ENCODE measurements at places on chromosomes 3 and 15. TPM values are rescaled to one million over a fixed set of nuclear protein-coding genes. Genes with fewer than 3 reads are reported as not detected.

- DNase-seq, result no peak
These were observed 261.0 kb downstream of the ROBO1 start for GRCh38 chr3:79506751-79507150.

DNA sequence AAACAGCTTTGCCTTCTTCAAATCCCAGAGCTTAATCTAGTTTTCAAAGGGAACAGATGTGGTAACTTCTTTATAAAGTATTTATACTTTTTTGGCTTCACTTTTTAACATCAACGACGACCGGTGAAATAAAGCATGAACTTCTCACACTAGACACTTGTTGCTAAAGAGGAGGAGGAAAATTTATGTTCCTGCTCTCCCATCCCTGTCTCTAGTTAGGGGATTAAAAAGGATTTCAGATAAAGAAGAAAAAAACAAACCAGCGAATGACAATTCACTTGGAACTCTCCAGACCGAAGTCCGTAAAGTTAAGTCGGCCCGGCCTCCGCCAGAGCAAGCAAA, 672 bp downstream of the NEDD4 start:
- no peak for DNase-seq

GRCh38 chr3:35241236-35241635, 398.1 kb upstream of the ARPP21 start:
- DNase-seq, result no peak

DNA sequence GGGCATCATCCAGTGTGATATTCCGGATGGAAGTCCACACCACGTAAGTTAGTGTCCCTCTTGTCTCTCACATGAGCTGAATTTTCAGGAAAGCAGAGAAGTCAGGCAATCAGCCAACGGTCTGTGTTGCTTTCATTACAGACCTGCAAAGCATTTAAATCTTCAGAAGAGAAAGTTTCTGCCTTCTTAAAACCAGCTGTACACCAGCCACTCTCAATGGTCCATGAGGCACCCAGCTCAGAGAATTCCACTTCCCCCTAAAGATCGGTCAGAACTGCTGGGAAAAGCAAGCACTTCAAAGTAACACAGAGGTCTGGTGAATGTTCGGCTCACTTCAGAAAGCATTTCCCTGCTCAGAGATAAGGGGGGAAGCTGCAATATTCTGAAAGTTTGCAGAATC, 903.7 kb downstream of the EPHA3 start:
- no peak for DNase-seq

- DNase-seq, result no peak
These were observed 139.8 kb downstream of the RPL22L1 start for GRCh38 chr3:170730071-170730812.

GRCh38 chr15:20358779-20359414, 182.7 kb downstream of the GOLGA6L6 start:
- no peak for DNase-seq

DNA sequence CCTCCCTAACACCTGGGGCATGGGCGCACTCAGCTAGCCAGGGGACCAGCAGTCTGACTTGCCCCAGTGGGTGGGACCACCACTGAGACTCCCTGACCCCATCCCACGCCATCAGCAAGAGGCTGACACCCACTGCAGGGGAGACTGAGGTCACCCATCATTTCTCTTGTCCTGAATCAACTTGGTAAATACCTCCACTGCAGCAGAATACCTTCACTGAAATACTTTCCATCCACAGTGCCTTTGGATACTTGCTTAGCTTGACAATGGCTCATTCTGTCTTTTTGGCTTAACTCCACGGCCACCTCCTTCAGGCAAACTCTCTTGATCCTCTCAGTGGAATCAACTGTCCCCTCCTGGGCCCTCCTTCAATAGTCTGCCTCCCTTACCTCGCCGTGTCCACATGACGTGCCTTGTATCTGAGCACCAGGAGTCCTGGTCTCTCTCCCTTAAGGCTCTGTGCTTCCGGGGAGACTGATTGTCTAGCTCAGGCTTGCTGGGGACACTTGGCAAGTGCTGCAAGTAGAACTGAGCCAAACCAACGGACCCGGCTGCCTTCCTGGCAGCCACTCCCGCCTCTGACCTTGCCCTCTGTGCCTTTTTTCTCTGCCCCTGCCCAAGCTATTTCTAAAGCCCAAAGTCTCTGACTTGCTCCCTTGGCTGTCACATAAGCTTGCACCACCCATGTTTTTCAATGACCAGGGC, 119.1 kb downstream of the ADCY5 start:
- DNase-seq, result no peak

DNA sequence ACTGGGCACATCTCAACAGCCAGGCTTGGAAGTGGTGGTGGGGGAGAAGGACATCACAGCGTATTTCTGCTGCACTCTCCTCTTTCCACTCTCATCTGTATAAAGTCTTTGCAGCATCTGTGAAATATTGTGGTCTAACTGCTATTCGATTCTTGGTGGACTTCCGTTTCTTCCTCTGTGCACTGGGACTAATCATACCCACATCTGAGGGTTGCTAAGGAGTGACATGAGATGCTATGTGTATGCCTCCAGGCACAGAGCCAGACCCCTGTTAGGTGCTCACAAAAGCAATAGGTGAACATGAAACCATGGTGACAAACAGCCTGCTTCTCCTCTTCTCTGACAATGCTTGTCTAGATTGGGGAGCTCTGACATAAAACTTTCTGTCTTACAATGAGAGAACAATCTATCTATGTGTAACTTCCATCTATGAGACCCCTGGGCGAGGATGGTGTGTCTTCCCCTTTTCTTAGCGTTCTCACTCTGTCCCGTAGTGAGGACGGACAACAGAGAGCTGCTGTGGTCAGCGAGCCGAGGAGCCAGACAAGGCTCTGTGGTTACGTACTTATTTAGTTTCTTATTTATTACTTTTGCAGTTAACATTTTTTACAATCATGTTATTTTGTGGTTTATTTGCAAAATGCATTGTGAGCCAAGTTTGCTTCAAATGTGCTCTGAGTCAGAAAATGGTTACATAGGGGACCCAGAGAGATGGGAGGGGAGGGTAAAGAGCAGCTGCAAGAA, 196.7 kb upstream of the TPRG1 start:
- no peak for DNase-seq

- no peak for DNase-seq
These were observed 1.7 kb upstream of the NGLY1 start for GRCh38 chr3:25784971-25785370.

- DNase-seq, result peak; percentile 16
These were observed 28.5 kb upstream of the LRRC34 start for GRCh38 chr3:169841171-169841570.

GRCh38 chr15:35566991-35567390, 21.0 kb upstream of the DPH6 start:
- DNase-seq, result no peak

- no peak for DNase-seq
These were observed 558 bp upstream of the NCEH1 start for GRCh38 chr3:172711454-172711795.

GRCh38 chr3:30103186-30103585, 503.2 kb upstream of the TGFBR2 start:
- DNase-seq, result no peak

GRCh38 chr3:188380252-188380651, 226.3 kb downstream of the LPP start:
- DNase-seq, result no peak

DNA sequence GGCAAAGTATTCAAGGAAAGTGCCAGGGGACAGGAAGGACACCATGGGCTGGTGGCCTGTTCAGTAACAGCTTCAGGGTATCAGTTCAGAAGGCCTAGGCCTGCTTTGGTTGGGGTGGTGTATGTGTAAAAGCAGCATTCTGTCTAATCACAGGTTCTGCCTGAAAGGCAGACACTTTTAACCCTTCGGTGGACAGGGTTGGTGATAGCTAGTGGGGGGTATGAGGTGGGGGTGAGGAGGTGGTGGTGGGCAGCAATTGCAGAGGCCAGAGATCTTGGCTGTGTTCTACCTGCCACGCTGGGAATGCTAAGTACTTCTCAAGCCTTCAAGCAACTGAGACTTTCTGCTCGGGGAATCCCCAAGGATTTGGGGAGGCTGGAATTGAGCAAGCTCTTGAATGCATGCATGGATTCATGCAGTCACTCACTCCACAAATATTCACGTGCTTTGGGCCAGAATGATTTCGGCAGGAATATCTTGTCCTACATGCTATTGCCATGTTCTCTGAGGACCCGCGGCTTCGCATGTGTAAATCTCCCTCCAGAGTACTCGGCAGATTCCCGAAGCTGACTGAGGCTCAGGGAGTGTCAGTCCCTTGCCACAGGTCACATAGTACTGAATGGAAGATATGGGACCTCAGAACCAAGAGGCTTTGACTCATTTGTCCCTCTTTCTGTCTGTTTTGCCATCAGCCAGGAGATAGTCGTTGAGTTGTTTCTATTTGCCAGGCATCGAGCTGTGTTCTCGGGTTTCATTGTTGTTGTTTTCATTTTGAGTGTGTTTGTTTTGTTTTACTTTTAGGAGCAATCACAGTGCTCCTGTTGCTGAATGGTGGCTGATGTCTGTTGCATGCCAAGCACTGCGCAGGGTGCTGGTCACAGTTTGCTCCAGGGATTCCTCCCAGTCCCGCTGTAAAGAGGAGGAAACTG, 65.5 kb downstream of the SMAD3 start:
- no peak for DNase-seq

- no peak for DNase-seq
These were observed 11.0 kb downstream of the TSPAN3 start for GRCh38 chr15:77059786-77060361.

DNA sequence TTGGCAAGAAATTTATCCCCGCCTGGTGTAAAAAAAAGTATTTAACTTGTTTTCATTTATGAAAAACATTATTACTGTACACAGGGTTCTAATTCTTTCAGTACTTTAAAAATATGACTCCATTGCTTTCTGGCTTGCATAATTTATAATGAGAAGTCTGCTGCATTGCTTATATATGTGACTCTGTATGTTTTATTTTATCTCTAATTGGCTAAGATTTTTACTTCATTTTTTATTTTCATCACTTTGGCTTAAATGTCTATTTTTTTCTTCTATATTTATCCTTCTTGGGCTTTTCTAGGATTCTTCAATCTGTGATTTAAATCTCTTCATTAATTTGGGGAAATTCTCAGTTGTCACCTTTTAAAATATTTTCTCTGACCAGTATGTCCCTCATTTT, 636.6 kb upstream of the NR2F2 start:
- no peak for DNase-seq

GRCh38 chr3:194025951-194026350, 110.0 kb upstream of the HES1 start:
- DNase-seq, result no peak

- no peak for DNase-seq
These were observed 22.6 kb downstream of the SRP14 start for GRCh38 chr15:40016224-40016865.

DNA sequence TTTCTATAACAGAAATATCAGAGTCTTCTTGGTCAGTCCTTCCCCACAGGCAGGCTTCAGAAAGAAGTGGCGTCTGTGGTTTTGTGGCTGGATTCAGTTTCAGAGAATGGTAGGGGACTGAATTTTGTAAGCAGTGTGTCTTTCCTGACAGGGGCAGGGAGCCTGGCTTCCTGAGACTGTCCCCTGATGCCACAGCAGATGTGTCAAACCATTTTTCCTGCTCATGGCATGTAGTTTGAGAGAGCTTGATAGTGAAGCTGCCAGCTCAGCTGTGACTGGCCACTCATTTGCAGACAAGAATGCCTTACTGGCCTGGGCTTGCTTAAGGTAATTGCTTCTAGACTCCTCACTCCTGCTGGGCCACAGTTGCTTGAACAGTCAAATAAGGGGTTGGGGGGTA, 26.4 kb downstream of the LARS2 start:
- no peak for DNase-seq

DNA sequence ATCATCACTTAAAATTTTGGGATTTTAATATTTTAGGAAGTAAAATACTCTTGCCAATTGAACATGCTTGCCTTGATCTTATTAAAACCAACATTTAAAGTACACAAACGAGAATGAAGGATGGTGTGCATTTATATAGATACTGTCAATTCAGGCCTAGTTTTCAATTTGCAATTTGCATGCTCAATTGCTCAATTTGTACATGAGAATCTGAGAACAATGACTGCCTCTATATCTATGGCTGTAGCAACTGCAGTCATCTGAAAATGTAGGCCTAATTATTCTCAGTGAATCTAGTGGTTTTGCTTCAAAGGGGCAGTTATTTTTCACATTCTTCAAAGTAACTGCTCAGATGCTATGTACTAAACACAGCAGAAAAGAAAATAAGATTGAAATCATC, 18.8 kb downstream of the ZBBX start:
- DNase-seq, result no peak

DNA sequence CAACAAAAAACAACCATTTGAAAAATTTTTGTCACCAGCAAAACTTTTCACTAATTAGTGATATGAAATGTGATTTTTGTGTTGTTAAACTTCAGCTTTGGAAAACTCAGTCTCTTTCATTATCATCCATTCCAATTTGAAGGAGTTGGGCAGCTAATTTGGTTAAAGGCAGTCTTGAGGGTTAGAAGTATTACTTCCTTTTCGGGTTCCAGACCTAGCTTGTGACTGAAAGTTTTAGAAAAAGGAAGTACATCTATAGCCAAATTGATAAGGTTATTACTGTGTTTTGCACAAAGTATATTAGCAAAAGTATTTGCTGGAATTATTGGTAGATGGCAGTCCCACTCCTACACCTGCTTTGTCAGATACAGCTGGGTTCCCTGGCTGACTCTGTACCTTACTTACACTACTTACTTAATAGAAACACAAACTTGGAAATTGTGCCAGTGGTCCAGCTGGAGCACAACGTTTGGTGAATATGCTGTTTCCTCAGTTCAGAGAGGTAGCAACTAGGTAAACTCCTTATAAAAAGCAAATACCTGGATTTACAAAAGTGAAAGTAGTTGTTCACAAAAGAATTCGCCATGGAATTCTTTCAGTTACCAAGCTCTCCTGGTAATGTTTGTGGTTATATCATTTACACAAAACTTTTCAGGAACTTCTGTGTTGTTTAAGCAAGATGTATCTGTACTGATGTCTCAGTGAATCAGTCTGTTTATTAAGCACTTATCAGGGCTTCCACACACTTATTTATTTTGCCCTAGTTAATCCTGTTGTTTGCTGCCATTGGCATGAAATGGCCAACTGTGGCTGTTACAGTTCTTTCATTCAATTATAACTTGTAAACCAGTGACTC, 31.6 kb downstream of the TIPARP start:
- DNase-seq, result peak; percentile 45

DNA sequence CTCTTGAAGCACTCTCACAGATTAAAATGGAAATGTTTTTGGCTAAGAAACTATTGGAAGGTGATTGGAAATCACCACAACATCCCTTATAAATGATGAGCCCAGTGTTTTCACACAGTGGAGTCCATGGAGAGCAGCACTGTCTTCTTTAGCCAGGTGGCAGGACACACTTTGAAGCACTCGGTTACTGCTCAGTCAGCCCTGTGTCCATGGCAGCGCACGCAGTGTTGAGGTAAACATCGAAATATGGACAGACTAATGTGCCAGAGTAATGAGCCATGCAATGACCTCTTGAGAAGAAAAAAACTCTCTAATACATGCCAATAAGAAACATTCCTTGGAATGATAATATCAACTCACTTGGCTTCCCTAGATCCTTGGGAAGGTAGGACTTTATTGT, 66.6 kb downstream of the TGFBR2 start:
- DNase-seq, result no peak

The UBAP1L gene
- polyA plus RNA-seq, result not detected

The SCN11A gene
- 0.06 TPM for polyA plus RNA-seq

The ADPRH gene
- 10.4 TPM for polyA plus RNA-seq

The ZNF620 gene
- polyA plus RNA-seq, result 3.4 TPM

The ZNF860 gene
- 12.0 TPM for polyA plus RNA-seq

The ITPKA gene
- polyA plus RNA-seq, result not detected

The IL17RE gene
- not detected for polyA plus RNA-seq

The CD276 gene
- polyA plus RNA-seq, result not detected

The CCDC54 gene
- not detected for polyA plus RNA-seq

The TIMP4 gene
- not detected for polyA plus RNA-seq

The ABI3BP gene
- not detected for polyA plus RNA-seq

The CATSPER2 gene
- polyA plus RNA-seq, result 1.2 TPM

Data from naive B cell (primary cell).